Jurkat, Clone E6-1 (cell line): ENCODE measurements at places on chromosomes 5 and 9.
A peak's percentile ranks its signal among the peaks of the same experiment; 100 is the strongest.

GRCh38 chr5:334903-335739 is 13.6 kb downstream of the AHRR start:
- DNase-seq = peak; percentile 62

- no peak for DNase-seq
Measured at GRCh38 chr9:121887553-121888437, 205.3 kb downstream of the TTLL11 start.

- no peak for DNase-seq
Measured at GRCh38 chr5:14112998-14113652, 30.0 kb upstream of the TRIO start.

DNA sequence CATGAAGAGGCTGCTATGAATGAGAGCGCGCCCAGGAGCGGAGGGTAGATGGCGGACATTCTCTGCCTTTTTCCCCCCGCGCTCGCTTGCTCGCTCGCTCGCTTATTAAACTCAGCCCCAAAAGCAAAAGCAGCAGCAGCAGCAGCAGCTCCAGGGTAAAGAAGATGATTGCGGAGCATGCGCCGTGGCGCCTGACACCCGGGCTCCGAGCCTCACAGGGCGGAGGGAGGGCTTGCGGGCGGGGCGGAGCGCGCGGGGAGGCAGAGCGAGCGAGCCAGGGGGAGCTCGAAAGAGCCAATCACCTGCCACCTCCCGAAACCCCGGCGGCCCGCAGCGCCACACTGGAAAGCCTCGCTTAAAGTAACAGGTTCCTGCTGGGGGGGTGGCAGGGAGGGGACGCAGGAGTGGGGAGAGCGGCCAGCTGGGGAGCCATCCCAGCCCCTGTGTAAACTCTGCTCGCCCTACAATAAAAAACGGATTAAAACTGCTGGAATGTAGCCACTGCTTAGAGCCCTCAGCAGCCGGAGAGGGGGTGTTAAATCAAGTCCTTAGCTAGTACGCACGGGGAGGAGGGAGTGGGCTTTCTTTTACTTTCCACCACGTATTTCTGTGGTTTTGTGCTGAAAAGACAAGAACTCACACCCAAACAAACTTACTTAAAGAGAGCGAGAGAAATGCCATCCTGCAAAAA is at the start of gene MLLT3:
Gene MLLT3, minus strand, starts transcription at position 170 of the 691 bp plus-strand sequence.
- DNase-seq = peak; percentile 92

GRCh38 chr5:163407034-163407655 is 30.2 kb upstream of the CCNG1 start:
- no peak for DNase-seq

GRCh38 chr5:16467363-16468219 is 2.0 kb upstream of the ZNF622 start:
- DNase-seq = no peak

DNA sequence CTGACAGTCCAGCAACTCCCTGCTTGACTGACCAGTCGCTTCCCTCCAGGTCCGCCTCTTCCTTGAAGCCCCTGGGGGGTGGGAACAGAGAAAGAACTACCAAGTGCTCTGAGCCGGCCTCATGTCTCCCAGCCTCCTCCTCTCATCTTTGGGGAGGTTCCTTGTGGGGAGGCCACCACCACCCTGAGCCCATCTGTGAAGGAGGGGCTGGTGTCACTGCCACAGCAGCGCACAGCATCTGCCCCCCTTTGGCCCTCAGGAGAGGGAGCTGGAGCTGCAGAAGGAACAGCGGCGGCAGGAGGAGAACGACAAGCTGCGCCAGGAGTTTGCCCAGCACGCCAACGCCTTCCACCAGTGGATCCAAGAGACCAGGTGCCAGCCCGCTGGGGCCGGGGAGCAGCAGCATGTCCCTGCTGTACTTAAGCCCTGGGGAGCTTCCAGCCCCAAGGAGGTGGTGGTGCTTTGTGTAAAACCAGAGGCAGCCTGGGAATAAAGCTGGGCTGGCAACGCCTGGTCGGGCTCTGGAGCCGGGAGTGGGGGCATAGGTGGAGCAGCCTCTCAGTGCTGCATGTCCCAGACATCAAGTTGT is 29.4 kb downstream of the DYNC2I2 start:
- no peak for DNase-seq

DNA sequence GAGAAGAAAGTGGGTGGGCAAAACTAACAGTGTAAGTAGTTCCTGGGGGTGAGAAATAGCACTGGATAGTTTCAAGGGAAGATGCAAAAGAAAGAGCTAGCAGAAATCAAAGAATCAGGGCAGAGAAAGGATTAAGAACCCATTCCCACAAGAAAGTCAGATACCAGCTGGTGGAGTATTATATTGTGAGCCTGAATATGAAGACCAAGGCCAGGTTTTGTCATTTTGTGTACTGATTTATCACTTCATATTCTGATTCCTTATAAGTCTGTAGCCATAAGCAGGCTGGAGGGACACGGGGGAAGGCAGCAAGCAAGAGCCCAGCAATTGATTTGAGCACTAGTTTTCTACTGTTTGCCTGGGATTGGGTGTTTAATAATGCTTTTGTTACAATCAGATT is 80.2 kb downstream of the FREM1 start:
- no peak for DNase-seq

DNA sequence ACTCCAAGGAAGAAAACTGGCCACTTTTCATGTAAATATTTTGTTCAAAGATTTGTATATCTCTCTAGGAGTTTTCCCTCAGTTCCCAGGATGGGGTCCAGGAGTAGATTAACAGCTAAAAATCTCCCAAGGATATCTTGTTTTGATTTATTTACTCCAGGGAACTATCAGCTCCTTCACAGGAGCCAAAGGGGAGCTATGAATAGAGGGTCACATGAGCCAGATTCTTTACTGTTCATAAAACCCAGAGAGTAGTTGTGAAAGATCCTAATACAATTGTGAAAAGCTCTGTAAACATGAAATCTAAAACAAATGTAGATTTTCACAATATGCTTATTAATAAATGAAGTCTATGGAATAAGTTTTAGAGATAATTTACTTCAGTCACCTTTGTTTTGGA is 16.9 kb downstream of the DIMT1 start:
- no peak for DNase-seq

DNA sequence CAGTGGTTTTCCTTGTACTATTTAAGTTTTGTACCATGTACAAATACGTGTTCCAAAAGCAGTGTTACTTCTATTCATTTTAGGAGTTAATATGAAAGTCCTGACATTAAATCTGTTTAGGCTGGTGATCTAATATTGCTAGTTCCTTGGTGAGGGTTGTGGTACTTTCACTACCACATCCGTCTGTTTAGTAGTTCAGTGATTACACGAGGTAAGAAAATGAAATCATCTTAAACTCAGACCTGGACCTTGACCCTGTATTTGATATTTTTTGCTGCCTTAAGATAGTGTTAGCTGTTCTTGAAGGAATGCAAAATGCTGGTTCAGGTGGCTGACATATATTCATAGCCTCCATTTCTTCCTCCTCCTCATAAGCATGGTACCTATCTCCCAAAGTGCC is 50.3 kb downstream of the MTAP start:
- DNase-seq = no peak

DNA sequence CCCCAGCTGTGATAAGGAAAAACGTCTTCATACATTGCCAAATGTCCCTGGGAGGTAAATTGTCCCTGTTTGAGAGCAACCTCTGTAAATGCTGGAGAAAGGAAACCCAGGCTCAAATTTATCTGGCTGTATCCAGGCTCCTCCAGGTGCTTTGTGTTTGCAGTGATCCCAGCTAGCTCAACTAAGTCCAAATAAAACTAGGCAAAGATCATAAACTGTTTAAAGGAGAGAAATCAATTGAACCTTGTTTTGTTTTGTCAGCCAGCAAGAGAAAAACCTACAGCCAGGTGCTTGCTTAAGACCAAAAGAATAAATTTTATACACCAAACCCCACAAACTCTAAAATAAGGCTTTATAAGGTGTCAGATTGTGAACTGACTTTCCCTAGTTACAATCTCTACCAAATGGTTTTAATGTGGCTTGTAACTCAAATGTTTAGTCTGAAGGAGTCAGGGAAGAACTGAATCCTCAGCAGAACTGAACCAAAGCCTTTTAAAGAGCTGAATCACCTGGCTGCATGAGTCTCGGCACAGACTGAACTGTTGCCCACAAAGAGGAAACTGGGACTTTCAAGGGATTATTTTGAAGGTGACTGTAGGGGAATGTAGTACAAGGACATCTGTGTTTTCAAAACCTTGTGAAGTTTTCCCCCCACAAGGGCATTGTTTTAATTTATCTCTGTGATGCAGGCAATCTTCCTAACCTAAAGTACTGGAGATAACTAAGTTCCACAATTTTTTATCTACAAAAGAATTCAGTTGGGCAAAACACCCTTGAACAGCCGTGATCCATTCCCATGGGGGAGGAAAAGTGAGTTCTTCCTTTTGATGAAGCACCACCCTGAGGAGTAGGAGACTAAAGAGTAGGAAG is 201.7 kb upstream of the TARS1 start:
- peak; percentile 16 for DNase-seq

DNA sequence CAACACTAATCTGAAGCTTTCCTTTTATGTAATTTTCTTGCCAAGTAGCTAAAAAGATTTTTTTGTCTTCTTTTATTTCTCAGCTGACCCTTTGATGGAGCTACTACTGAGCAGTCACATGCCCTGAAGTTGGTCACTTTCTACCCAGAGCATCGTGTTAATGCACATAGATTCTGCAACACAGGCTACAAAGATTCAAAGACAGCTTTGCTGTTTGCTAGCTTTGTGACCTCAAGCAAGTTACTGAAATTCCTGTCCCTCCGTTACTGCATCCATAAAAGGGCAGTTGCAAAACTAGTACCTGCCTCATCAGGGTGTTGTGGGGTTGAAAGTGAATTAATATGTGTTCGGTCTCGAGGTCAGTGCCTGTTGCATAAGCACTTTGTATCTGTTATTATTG is 179.9 kb downstream of the GAS1 start:
- DNase-seq = no peak

DNA sequence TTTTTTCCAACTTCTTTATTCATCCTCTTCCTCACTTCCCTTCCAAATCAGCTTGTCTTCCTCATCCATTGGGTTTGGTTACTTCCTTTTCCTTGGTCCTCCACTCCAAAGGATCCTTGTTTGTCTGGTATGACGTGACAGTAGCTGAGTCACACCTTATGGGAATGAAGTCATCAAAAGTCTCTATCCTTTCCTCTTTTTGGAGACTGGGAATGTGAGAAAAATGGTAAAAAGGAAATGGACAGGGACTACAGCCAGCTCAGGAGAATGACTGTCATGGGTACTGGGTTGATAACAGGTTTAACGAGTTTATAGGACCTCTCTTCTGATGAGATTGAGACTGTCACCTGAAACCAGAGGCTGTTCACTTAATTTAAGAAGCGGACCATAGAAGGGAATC is 76.2 kb upstream of the MYO10 start:
- no peak for DNase-seq

DNA sequence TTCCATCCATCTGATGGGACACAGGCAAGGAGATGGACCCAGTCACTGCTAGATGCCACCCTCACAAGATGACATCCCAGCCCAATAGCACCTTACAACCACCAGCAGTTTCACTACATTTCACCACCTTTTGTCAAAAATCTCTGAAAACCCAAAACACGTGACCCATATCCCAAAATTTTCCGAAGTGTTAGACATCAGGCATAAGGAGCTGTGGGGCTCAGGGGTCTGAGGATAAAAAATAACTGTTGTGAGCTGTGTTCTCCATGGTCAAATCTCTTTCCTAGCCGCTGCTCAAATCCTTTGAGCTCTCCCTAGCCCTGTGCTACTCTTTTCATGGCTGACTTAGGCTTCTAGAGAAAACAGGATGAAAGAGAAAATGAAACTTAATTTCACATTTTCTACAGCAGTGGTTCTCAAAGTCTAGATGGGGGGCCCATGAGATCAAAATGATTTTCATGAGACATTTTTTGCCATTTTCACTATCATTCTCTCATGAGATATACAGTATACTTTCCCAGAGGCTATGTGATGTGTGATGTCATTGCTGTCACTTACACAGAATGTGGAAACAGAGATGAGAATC is 40.7 kb downstream of the TIMD4 start:
- no peak for DNase-seq

- DNase-seq = no peak
Measured at GRCh38 chr9:7785813-7786212, 13.8 kb downstream of the DMAC1 start.

DNA sequence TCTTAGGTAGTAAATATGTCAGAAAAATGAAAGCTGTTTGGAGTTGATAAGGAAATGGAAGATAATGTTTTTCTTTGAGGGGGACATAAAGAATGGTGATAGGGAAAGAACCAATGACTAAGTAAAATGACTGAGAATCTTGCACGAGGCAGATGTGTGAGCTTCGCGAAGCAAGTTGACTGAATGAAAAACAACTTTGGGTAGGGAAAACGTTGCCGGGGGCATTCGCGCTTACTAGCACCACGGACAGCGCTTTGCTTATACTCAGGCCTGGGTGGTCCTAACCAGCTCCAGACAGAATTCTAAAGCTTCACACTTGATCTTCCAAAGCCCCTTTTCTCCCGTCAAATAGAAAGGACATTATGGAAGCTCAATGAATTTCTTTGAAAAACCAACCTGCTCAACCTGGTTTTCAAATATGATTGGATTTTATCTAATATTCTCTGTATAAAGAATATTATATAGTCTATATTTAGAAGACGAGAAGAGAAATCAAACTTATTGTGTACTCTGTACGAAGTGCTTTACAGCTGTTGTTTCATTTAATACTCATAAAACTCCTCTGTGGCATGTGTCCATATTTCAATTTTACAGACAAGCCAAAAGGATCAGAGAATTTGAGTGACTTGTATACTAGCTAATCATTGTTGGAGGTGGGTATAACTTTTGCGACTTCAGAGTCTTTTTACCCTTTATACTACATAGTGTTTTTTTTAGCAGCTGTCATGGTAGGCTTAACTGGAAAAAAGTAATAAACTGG is 1.9 kb upstream of the CDKN2B start:
- DNase-seq = no peak

- DNase-seq = no peak
Measured at GRCh38 chr5:117144086-117144485, 569.5 kb upstream of the SEMA6A start.

- DNase-seq = no peak
Measured at GRCh38 chr5:2750758-2751464, 566 bp downstream of the IRX2 start.

- peak; percentile 63 for DNase-seq
Measured at GRCh38 chr5:145825751-145826180, 9.4 kb downstream of the PRELID2 start.

GRCh38 chr5:112228667-112229066 is 190.4 kb downstream of the EPB41L4A start:
- DNase-seq = no peak

DNA sequence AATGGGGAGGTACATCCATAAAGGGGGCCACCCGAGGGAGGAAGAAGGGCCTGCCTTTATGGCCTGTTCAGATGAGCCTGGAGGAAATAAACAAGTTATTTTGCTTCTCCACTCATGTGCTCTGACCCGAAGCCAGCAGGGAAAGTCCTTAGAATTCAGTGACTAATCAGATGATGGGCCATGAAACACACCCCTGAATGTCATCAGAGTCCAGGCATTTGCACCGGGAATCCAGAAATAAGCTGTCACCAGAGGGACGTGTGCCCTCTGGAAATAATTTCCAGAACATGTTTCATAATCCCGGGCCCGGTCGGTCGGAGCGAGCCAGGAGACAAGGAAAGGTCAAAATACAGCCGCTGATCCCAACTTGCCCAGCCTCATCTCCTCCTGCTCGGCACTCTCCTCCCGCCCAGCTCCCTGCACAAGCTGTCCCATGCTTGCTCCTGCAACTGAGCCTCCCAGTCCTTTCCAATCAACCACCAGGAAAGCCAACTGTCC is 73.6 kb upstream of the ZNF622 start:
- no peak for DNase-seq
